Fibroblast of lung (primary cell): ENCODE measurements at places on chromosomes 13 and 19. TPM values are rescaled to one million over a fixed set of nuclear protein-coding genes. Genes with fewer than 3 reads are reported as not detected.

- no peak overlapping the region for H3K4me3 ChIP-seq
- no peak overlapping the region for H3K27ac ChIP-seq
- H3K36me3 ChIP-seq: peaks cover 22% of the 10 kb centered on the region
- H3K27me3 ChIP-seq: no peaks in the 10 kb centered on the region
- DNase-seq: no peak
- H3K4me1 ChIP-seq: peaks cover 8% of the 10 kb centered on the region
Observed at GRCh38 chr19:18577365-18577914, 5.8 kb downstream of the UBA52 start.

GRCh38 chr13:110347535-110348308, 40.6 kb downstream of the COL4A2 start:
- DNase-seq: peak; percentile 68
- no peaks in the 10 kb centered on the region for H3K27me3 ChIP-seq
- H3K27ac ChIP-seq: peak overlapping the region; percentile 36
- H3K36me3 ChIP-seq: no peaks in the 10 kb centered on the region
- no peak overlapping the region for H3K4me3 ChIP-seq
- H3K4me1 ChIP-seq: peaks cover 14% of the 10 kb centered on the region

- no peaks in the 10 kb centered on the region for H3K27me3 ChIP-seq
- no peak overlapping the region for H3K27ac ChIP-seq
- H3K4me3 ChIP-seq: no peak overlapping the region
- no peak for DNase-seq
- H3K36me3 ChIP-seq: no peaks in the 10 kb centered on the region
Observed at GRCh38 chr13:21837841-21838551, 167.1 kb downstream of the FGF9 start.

GRCh38 chr13:58712191-58712590, 1080.6 kb downstream of the PCDH17 start:
- no peaks in the 10 kb centered on the region for H3K27me3 ChIP-seq
- no peaks in the 10 kb centered on the region for H3K4me1 ChIP-seq
- no peak overlapping the region for H3K4me3 ChIP-seq
- H3K36me3 ChIP-seq: no peaks in the 10 kb centered on the region
- DNase-seq: no peak

DNA sequence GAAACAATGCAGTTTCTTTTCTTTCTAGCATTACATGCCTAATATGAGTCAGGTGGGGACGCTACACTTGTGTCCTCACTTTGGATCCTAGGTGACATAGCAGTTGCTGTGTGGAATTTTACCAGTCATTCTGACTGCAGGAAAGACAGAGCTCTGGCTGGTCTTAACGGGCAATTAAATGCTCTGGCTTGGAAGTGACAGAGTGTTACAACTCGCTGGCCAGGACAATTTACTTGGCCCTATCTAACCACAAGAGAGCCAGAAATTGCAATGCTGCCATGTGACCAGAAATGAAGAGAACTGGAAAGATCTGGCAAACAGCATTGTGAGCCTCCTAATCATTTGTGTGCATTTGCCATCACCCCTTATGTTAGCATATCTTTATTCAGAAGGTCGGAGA, 351.1 kb downstream of the DCT start:
- peak; percentile 70 for DNase-seq
- no peak overlapping the region for H3K4me3 ChIP-seq
- no peaks in the 10 kb centered on the region for H3K27me3 ChIP-seq
- H3K4me1 ChIP-seq: no peaks in the 10 kb centered on the region
- no peaks in the 10 kb centered on the region for H3K36me3 ChIP-seq

GRCh38 chr13:95603887-95604555, 40.5 kb downstream of the DZIP1 start:
- H3K4me1 ChIP-seq: peaks cover 2% of the 10 kb centered on the region
- peak; percentile 80 for DNase-seq
- H3K27ac ChIP-seq: no peak overlapping the region
- no peaks in the 10 kb centered on the region for H3K27me3 ChIP-seq

DNA sequence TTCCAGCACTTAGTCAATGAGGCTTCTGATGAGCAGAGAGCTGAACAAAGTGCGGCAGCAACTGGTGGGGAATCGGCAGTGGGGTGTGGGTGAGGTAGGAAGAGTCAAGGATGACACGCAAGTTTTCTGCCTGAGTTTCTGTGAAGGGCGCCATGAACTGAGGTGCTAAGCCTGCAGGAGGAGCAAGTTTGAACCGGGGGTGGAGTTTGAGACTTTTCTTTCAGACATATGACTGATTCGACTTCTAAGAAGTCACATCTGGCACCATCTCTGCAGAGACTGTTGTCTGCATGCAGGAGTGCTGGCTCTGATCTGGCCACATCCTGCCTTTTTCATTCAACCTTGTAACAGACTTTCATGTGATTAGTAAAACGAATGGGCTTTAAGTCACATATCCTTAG, 14.8 kb upstream of the GPI start:
- no peaks in the 10 kb centered on the region for H3K4me1 ChIP-seq
- H3K27me3 ChIP-seq: no peaks in the 10 kb centered on the region
- no peak overlapping the region for H3K27ac ChIP-seq
- DNase-seq: no peak

DNA sequence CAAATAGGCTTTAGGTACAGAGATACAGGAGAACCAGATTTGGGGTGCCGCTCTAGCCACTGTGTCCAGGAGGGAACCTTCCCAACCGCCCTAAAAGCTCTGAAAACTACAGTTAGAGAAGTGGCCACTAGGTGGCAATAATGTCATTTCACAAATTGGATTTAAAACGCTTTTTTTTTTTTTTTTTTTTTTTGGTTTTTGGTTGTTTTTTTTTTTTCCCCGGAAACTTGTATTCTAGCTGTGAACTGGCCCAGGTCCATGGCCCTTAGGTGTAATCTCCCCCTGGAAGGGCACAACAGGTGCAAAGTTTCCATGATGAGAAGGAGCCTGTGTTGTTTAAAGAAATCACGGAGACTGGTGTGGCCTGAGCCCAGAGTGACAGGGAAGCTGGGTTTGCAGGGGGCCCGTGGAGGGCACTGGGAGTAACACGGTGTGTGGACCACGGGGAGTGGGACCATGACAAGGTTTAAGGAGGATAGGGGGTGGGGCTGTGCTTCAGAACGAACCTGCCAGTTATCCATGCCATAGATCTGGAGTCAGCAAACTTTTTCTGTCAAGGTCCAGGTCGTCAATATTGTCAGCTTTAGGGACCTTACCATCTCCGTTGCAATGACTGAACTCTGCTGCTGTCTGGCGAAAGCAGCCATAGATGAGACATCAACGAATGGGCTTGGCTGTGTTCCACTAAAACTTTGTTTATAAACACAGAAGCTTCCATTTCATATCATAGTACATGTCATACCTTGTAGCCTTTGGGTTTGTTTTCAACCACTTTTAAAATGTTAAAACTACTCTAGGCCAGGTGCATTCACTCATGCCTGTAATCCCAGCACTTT, 10.1 kb downstream of the OR1I1 start:
- peaks cover 3% of the 10 kb centered on the region for H3K4me1 ChIP-seq
- no peak overlapping the region for H3K27ac ChIP-seq
- no peak overlapping the region for H3K4me3 ChIP-seq
- peaks cover under 1% of the 10 kb centered on the region for H3K27me3 ChIP-seq
- peak; percentile 50 for DNase-seq
- no peaks in the 10 kb centered on the region for H3K36me3 ChIP-seq

- H3K4me1 ChIP-seq: peaks cover 41% of the 10 kb centered on the region
- no peaks in the 10 kb centered on the region for H3K27me3 ChIP-seq
- H3K27ac ChIP-seq: peak overlapping the region; percentile 72
- peak; percentile 79 for DNase-seq
- H3K36me3 ChIP-seq: peaks cover 17% of the 10 kb centered on the region
Observed at GRCh38 chr13:113854238-113855011, 9.5 kb downstream of the GAS6 start.

DNA sequence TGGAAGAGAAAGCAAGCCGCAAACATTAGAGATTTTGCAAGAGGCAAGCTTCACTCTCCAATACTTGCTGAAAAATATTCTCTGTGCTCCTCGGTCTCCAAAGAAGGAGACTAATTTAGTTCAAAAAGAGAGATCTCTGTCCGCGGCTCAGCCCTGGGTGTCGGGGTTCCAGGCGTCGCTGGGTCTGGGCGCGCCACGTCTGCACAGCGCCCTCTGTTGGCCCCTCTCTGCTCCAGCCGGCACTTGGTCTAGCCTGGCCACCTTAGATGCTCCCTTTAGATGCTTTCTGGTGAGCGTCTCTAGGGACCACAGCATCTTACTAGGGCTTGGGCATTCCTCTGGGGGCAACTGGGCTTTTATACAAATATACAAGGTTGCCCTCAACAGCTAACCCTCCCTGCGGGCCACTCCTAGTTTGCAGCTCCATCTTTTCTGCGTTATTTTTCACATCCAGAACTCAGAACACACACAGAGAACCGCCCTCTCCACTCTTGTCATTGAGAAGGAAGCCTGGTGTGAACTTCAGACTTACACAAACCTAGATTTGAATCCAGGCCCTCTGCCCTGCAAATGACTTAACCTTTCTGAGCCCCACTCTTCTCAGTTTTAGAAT, 78.3 kb downstream of the CYSLTR2 start:
- no peaks in the 10 kb centered on the region for H3K4me1 ChIP-seq
- DNase-seq: no peak
- H3K4me3 ChIP-seq: no peak overlapping the region
- H3K36me3 ChIP-seq: no peaks in the 10 kb centered on the region
- H3K27ac ChIP-seq: no peak overlapping the region
- H3K27me3 ChIP-seq: no peaks in the 10 kb centered on the region

GRCh38 chr13:32845952-32846950, 170.0 kb upstream of the KL start:
- H3K27ac ChIP-seq: no peak overlapping the region
- H3K4me3 ChIP-seq: no peak overlapping the region
- DNase-seq: no peak

- DNase-seq: peak; percentile 65
- H3K4me3 ChIP-seq: no peak overlapping the region
- H3K36me3 ChIP-seq: no peaks in the 10 kb centered on the region
- H3K27me3 ChIP-seq: no peaks in the 10 kb centered on the region
Observed at GRCh38 chr13:114212158-114212495, 22.6 kb upstream of the CDC16 start.

DNA sequence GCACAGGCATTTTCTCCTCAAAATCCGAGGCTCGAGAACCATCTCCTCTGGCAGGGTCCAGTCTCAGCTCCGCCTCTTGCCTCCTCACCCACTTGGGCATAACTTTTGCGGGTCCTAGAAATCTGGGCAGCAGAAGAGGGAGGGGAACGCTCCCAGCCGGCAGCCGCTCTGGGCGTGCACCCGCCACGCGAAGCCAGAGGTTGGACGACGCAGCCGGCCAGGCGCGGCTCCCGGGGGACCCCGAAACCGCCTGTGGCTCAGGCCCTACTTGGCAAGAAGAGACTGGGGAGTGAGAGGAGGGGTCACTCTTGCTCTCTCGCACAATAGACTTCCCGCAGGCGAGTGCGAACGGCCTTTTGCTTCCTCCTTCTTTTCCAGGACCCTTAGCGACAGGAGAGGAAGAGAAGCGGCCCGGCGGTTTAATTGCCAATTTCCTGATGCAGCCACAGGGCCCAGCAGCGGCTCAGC, 6.0 kb upstream of the SOX1 start:
- peaks cover 51% of the 10 kb centered on the region for H3K27me3 ChIP-seq
- no peak overlapping the region for H3K4me3 ChIP-seq
- no peaks in the 10 kb centered on the region for H3K36me3 ChIP-seq
- DNase-seq: no peak

DNA sequence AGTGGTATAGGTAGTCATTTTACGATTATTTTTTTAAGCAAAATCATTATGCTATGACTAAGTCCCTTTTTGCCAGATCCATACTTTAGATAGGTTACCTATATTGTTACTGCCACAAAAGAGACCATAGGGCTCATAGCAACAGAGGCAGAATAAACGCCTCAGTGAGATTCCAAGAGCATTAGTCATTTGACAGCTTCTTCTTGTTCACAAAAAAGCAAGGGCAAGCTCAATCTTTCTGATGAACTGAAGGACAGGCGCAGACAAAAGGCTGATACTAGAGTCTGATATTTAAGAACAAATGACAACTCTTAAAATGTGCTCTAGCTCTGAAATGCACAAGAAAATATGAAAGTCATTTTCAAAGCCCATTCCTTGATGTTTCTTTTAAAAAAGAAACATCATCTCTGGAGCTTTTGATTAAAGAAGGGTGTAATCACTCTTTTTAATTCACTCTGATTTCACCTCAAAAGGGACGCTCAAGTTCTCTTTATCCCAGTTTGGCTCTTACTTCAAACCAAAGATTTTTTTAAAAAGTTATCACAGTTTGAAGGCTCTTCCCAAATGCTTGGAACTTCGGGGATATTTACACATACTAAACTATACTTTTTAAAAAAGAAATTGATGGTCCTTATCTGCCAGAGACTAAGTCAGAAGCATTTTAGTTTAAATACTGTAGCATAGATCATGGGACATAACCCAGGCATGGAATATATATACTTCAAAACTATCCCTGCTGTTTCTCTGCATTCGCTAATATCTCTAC, 187.2 kb downstream of the EFNB2 start:
- no peaks in the 10 kb centered on the region for H3K36me3 ChIP-seq
- no peaks in the 10 kb centered on the region for H3K4me1 ChIP-seq
- DNase-seq: peak; percentile 73
- no peak overlapping the region for H3K27ac ChIP-seq
- H3K4me3 ChIP-seq: no peak overlapping the region
- H3K27me3 ChIP-seq: peaks cover 7% of the 10 kb centered on the region

- H3K27me3 ChIP-seq: no peaks in the 10 kb centered on the region
- H3K27ac ChIP-seq: peak overlapping the region; percentile 96
- H3K36me3 ChIP-seq: no peaks in the 10 kb centered on the region
- peaks cover 29% of the 10 kb centered on the region for H3K4me1 ChIP-seq
- peak overlapping the region; percentile 73 for H3K4me3 ChIP-seq
- peak; percentile 98 for DNase-seq
Observed at GRCh38 chr19:13022859-13023636, 27.8 kb downstream of the NFIX start.

GRCh38 chr13:79267560-79267959, 138.5 kb downstream of the RBM26 start:
- no peak for DNase-seq
- H3K4me3 ChIP-seq: no peak overlapping the region
- no peak overlapping the region for H3K27ac ChIP-seq
- H3K36me3 ChIP-seq: no peaks in the 10 kb centered on the region
- H3K4me1 ChIP-seq: no peaks in the 10 kb centered on the region

DNA sequence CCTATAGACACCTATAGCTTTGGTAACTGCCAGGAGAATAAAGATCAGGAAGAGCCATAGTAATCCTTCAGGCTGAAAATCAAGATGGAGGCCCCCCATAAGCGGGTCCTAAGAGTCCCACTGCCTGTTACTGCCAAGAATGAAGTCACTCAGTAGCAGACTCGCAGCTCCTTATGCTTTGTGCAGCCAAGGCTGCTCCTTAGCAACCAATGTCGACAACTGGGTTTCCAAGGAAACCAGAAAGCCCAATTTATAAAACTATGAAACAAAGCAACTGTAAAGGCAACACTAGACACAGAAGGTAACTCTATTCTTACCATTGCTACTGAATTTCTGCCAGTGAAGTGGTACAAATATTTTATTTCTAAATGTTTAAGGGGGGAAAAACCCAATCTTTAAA, 56.5 kb downstream of the DCLK1 start:
- H3K36me3 ChIP-seq: no peaks in the 10 kb centered on the region
- no peaks in the 10 kb centered on the region for H3K4me1 ChIP-seq
- H3K4me3 ChIP-seq: no peak overlapping the region

Gene SIGLEC14
- not detected in 2 replicates for polyA plus RNA-seq

Gene ERICH4
- not detected in 2 replicates for polyA plus RNA-seq

Gene PRKACA
- 67.4 and 104 TPM in 2 replicates for polyA plus RNA-seq

Gene PSENEN
- polyA plus RNA-seq: 31.4 and 35.5 TPM in 2 replicates

Gene CNN1
- polyA plus RNA-seq: 24.0 and 83.9 TPM in 2 replicates

Gene FGF9
- 0.06 and 0.07 TPM in 2 replicates for polyA plus RNA-seq

Gene COL4A2
- 43.8 and 463 TPM in 2 replicates for polyA plus RNA-seq

Gene FAM98C
- polyA plus RNA-seq: 4.5 and 4.9 TPM in 2 replicates

Gene SLC1A6
- not detected in 2 replicates for polyA plus RNA-seq

Gene GJA3
- polyA plus RNA-seq: 0.44 and 1.1 TPM in 2 replicates

Gene FFAR1
- not detected in 2 replicates for polyA plus RNA-seq

Gene KIR2DL3
- not detected in 2 replicates for polyA plus RNA-seq

Gene TRAPPC2B
- 14.0 and 16.5 TPM in 2 replicates for polyA plus RNA-seq

Gene UGGT2
- polyA plus RNA-seq: 17.5 and 26.3 TPM in 2 replicates
